T-helper 9 cell (primary cell): ENCODE measurements at places on chromosomes 16 and 17.
A peak's percentile ranks its signal among the peaks of the same experiment; 100 is the strongest.

GRCh38 chr16:68013440-68013839 is 2.3 kb downstream of the DPEP2NB start:
- no peak for DNase-seq

DNA sequence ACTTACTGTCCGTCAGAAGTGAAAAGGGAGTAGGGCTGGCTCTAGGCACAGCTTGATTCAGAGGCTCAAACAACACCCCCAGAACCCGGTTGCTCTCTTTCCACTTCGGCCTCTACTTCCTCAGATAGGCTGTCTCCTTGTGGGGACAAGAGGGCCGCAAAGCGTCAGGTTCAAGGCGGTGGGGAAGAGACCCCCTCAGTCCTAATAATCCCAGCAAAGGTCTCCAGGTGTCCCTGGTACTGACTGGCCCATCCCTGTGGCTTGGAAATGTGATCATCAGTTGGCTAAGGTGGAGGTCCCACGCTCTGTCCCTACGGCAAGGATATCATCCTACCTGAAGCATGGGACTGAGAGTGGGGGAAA is 26.0 kb downstream of the NGFR start:
- DNase-seq = no peak

DNA sequence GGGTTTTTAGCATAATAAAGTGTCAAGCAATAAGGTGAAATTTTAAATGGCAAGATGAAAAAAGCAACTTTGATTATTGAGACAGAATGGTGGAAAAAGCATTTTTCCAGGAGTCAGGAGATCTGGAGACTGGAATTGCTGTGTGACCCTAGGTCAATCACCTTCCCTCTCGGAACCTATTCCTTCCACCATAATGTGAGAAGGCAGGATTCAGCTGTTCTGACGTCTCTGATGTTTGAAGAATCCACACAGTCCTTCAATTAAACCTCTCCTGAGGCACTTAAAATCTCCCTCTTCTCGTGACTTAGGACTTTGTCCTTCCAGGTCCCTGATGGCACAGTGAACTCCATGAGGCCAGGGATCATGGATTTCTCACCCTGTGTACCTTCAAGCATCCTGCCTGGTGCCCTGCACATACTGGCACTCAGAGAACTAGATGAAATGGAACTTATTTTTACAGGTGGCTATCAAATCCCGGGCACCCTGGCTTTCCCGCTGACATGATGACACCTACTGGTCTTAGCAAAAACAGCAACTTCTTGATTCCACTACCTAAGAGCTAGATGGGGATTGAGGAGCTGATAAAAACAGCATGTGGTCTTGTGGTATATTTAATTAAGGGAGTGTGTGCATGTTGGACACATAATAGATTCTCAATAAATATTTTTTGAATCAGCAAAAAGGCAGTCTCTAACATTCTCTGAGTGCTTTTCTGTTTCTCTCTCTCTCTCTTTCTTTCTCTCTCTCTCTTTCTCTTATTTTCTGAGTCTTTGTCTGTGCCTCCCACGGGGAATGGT is 2.3 kb upstream of the CCDC182 start:
- peak; percentile 4 for DNase-seq

DNA sequence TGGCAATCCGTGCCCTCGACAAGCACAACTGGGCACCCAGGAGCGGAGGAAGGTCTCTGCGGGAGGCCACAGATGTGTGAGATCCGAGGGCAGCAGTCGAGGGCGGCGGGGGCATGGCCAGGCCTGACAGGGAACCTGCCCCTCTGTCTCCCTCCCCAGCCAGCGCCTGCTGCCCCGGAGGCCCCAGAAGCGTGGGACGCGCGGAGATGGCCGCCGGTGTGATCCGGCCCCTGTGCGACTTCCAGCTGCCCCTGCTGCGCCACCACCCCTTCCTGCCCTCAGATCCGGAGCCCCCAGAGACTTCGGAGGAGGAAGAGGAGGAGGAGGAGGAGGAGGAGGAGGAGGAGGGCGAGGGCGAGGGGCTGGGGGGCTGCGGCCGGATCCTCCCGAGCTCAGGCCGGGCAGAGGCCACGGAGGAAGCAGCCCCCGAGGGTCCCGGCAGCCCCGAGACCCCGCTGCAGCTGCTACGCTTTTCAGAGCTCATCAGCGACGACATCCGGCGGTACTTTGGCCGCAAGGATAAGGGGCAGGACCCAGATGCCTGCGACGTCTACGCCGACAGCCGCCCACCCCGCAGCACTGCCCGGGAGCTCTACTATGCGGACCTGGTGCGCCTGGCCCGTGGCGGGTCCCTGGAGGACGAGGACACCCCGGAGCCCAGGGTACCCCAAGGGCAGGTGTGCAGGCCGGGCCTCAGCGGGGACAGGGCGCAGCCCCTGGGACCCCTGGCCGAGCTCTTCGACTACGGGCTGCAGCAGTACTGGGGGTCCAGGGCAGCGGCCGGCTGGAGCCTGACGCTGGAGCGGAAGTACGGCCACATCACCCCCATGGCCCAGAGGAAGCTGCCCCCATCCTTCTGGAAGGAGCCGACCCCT is 1.7 kb downstream of the PERCC1 start:
- no peak for DNase-seq

GRCh38 chr17:68507576-68507975 is 4.7 kb upstream of the PRKAR1A start:
- no peak for DNase-seq

- DNase-seq = no peak
Measured at GRCh38 chr17:58755577-58756245, at the start of gene PPM1E. TSS of gene PPM1E (plus strand) at chr17:58755854.
